ENCODE measurements at places on chromosomes 2 and 18. TPM values are rescaled to one million over a fixed set of nuclear protein-coding genes. Genes with fewer than 3 reads are reported as not detected.
A peak's percentile ranks its signal among the peaks of the same experiment; 100 is the strongest.

DNA sequence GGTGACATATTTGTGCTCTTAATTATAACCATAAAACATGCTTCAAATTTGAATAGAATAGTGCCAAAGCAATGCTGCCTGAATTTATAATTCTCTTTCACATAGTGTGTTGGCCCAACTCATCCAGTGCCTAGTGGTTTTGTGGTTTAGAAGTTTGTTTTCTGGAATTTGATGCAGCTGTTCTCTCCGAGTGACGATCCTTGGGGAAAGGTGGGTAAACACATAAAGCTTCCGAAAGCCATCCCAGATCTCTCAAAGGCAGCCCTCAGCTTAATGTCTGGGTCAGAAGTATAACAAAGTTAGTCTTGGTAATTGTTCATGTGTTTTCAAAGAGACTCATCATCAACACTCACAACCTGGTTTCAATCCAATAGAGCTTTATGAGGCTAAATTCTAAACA, 235.6 kb upstream of the CDH2 start:
- DNase-seq, result no peak

The CNGA3 gene
- total RNA-seq, result not detected

GRCh38 chr2:189258616-189259365, 79.2 kb upstream of the COL5A2 start:
- DNase-seq, result no peak

- DNase-seq, result no peak
Measured at GRCh38 chr2:157725846-157726245, 97.2 kb upstream of the ACVR1C start.

DNA sequence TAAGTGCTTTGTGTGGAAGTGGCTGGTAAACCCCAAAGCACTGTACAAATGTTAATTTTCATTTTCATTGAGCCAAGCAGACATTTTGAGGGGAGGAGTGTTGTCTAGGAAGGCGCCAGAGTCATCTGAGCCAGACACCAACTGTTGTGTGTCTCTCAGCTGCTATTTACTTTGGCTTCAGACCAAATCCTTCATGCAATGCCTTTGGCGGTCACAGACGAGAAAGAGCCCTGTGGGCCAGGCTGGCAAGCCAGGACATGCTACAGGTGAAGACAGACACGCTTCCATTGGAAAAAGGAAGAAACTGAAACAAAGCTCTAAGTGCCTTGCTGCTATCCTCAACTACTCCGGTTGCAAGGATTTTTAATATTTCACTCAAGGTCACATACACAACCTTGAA, 115.4 kb upstream of the CDC42EP3 start:
- no peak for DNase-seq

GRCh38 chr2:238868616-238869292, 20.9 kb downstream of the TWIST2 start:
- DNase-seq, result no peak

DNA sequence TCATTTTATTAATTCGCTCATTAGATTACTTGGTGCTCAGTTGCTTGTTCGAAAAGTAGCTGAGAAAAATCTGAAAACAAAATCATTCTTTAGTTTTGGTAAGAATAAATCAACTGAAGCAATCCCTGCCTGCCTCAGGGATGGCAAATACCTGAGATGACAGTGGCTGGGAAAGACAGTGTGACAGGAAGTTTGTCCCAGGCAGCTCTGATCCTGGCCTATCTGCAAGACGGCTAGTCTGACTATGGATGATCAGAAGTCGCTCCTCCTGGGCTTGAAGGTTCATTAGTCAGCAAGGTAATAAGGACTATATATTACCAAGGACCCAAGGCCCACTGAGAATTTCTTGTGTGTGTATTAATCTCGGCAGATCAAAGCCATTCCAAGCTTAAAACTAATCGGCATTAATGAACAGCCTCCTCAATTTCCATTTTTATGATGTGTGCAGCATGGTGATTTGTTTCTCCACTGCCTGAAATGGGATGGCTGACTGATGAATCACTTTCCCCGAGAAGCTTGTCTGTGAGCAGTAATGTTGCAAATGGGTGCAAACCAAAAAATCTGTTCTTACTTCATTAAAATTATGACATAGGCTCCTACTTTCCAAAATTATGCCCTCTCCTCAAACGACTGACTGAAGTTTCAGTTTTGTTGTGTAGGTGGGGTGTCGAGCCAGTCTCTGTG, 199.9 kb downstream of the ACTR3 start:
- no peak for DNase-seq

DNA sequence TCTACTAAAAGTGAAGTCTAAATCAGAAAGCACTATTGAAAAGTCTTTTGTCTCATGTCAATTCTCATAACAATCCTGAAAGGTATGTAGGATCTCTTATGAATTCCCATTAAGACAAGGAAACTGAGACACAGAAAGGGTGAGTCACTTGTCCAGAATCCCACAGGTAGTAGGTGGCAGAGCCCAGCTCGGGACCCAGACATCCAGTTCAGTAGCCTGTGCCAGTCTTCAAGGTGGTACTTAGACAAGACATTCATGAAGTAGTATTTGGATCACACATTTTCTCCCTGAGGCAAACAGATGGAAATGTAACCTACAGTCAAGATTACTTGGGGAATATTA, 14.8 kb upstream of the PARD3B start:
- peak; percentile 34 for DNase-seq

The AFF3 gene
- not detected for total RNA-seq

The FAM98A gene
- 47.7 TPM for total RNA-seq

GRCh38 chr2:193496786-193497185, 1302.1 kb upstream of the TMEFF2 start:
- no peak for DNase-seq

DNA sequence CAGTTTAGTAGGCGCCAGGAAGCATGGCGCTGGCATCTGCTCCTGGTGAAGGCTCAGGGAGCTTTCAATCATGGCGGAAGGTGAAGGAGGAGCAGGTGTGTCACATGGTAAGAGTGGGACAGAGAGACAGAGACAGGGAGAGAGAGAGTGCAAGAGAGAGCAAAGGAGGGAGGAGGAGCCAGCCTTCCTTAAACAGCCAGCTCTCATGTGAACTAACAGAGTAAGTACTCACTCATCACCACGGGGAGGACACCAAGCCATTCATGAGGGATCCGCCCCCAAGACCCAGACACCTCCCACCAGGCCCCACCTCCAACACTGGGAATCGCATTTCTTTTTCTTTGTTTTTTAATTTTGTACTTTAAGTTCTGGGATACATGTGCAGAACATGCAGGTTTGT, 40.8 kb upstream of the CLASP1 start:
- DNase-seq, result no peak

GRCh38 chr2:168252976-168253375, 5.6 kb upstream of the STK39 start:
- DNase-seq, result no peak

The FBLN7 gene
- total RNA-seq, result 0.27 TPM

The SERPINB10 gene
- total RNA-seq, result not detected

DNA sequence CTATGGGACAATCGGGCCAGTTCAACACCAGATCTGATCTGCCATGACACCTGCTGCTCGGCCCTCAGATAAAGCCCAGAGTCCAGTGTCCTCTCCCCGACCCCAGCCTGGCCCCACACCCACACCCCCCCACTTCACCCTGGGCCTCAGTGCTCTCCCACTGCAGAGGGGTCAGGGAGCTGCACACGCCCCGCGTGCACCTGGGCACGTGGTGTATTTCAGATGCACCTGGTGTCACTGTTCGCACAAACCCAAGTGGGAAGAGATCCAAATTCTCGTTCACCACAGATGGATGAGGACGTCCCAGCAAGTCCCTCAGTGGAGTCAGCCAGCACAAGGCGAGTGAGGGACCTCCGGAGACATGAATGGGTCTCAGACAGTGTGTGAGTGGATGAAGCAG, 161.3 kb downstream of the RTP5 start:
- no peak for DNase-seq

GRCh38 chr2:231494669-231495068, 30.4 kb upstream of the NCL start:
- no peak for DNase-seq

- no peak for DNase-seq
Measured at GRCh38 chr2:38152035-38152434, 76.1 kb upstream of the CYP1B1 start.

The CELF4 gene
- total RNA-seq, result 7.8 TPM

GRCh38 chr2:119114266-119114665, 44.3 kb downstream of the C1QL2 start:
- no peak for DNase-seq

The NEMP2 gene
- 10.2 TPM for total RNA-seq
